ENCODE measurements at places on chromosomes 2 and 18. TPM values are rescaled to one million over a fixed set of nuclear protein-coding genes. Genes with fewer than 3 reads are reported as not detected.

DNA sequence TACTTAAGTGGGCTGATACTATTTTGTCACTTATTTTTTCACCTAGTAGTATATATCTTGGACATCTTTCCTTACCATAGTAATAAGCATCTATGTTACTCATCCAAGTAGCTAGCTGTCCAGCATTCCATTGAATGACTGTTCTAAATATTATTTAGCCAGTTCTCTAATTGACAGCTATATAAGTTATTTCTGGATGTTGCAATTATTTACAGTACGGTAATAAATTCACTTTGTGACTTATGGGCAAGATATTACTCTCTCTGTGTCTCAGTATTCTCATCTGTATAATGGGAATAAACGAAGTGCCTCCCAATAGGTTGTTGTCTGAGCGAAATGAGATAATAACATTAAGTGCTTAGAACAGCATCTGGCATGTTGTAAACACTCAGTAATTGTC lies 46.6 kb upstream of the AGAP1 start:
- no peak overlapping the region for H3K4me3 ChIP-seq
- no peaks in the 10 kb centered on the region for H3K4me1 ChIP-seq
- peaks cover 8% of the 10 kb centered on the region for H3K27me3 ChIP-seq
- no peak for DNase-seq
- H3K36me3 ChIP-seq = no peaks in the 10 kb centered on the region
- H3K27ac ChIP-seq = no peak overlapping the region

DNA sequence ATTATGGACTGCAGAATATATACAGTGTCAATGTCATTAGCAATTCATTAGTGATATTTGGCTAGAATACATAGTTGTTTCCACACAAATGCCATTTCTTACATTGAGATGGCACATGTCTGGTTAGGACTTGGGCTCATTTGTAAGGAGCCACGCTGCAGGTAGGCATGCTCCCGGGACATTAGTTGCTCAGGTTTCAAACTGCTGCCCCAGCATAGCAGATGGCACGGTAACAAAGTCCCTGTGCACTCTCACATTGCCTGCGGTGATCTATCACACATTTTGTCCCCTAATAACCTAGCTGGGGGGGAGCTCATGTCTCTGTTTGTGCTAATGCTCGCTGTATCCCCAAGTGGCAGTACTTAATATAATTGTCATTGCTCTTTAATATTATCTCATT lies 185.1 kb downstream of the NEDD4L start:
- peaks cover 14% of the 10 kb centered on the region for H3K4me1 ChIP-seq
- no peaks in the 10 kb centered on the region for H3K27me3 ChIP-seq
- H3K27ac ChIP-seq = no peak overlapping the region
- no peak overlapping the region for H3K4me3 ChIP-seq
- DNase-seq = no peak

DNA sequence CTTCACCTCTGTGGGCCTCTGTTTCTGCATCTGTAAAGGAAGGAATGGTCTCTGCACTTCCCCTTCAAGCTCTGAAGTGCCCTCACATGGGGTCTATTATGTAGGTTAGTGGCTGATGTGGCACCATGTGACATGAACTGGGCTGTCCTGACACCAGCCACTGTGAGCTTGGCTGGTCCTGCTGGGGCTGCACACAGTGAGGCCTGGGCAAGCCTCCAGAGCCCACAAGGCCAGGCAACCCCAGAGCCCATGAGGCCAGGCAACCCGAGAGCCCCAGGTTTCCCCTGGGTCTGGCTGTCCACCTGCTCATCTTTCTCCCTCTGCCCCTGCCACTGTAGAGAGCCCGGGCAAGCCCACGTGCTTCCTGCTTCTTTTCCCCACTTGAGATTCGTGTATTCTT lies 150.1 kb upstream of the SMAD2 start:
- H3K27me3 ChIP-seq = no peaks in the 10 kb centered on the region
- no peak overlapping the region for H3K4me3 ChIP-seq
- H3K4me1 ChIP-seq = no peaks in the 10 kb centered on the region
- H3K27ac ChIP-seq = no peak overlapping the region
- no peak for DNase-seq

- DNase-seq = peak; percentile 17
- no peak overlapping the region for H3K4me3 ChIP-seq
- no peaks in the 10 kb centered on the region for H3K36me3 ChIP-seq
- no peaks in the 10 kb centered on the region for H3K4me1 ChIP-seq
These were observed 212.4 kb downstream of the RPIA start for GRCh38 chr2:88903749-88904353.

GRCh38 chr18:45749918-45750689 lies 26.1 kb downstream of the SLC14A1 start:
- H3K4me3 ChIP-seq = no peak overlapping the region
- H3K27ac ChIP-seq = no peak overlapping the region

GRCh38 chr2:29459445-29460179 lies 344.4 kb downstream of the CLIP4 start:
- H3K27me3 ChIP-seq = peaks cover 7% of the 10 kb centered on the region
- no peaks in the 10 kb centered on the region for H3K4me1 ChIP-seq
- no peak for DNase-seq
- no peak overlapping the region for H3K27ac ChIP-seq
- no peak overlapping the region for H3K4me3 ChIP-seq

GRCh38 chr2:54945391-54946219 lies 104.6 kb downstream of the RTN4 start:
- H3K4me1 ChIP-seq = peaks cover 4% of the 10 kb centered on the region
- H3K4me3 ChIP-seq = no peak overlapping the region
- DNase-seq = peak; percentile 38
- H3K27ac ChIP-seq = no peak overlapping the region
- H3K27me3 ChIP-seq = peaks cover 4% of the 10 kb centered on the region
- H3K36me3 ChIP-seq = no peaks in the 10 kb centered on the region

GRCh38 chr2:27569398-27569797 lies 13.4 kb upstream of the ZNF512 start:
- DNase-seq = no peak
- H3K4me1 ChIP-seq = no peaks in the 10 kb centered on the region
- H3K4me3 ChIP-seq = no peak overlapping the region
- peaks cover 23% of the 10 kb centered on the region for H3K27me3 ChIP-seq

GRCh38 chr2:134136731-134137130 lies 117.1 kb upstream of the MGAT5 start:
- H3K27me3 ChIP-seq = no peaks in the 10 kb centered on the region
- H3K4me3 ChIP-seq = no peak overlapping the region
- H3K4me1 ChIP-seq = peaks cover 42% of the 10 kb centered on the region
- no peak for DNase-seq

GRCh38 chr2:86035883-86036668 lies 69.6 kb downstream of the POLR1A start:
- peak; percentile 74 for DNase-seq
- H3K27ac ChIP-seq = peak overlapping the region; percentile 95
- peaks cover 73% of the 10 kb centered on the region for H3K36me3 ChIP-seq
- H3K27me3 ChIP-seq = no peaks in the 10 kb centered on the region
- peak overlapping the region; percentile 58 for H3K4me3 ChIP-seq
- peaks cover 81% of the 10 kb centered on the region for H3K4me1 ChIP-seq

- H3K27ac ChIP-seq = peak overlapping the region; percentile 59
- peak; percentile 29 for DNase-seq
- H3K27me3 ChIP-seq = no peaks in the 10 kb centered on the region
These were observed 525 bp upstream of the MAL start for GRCh38 chr2:95024960-95025405.

GRCh38 chr18:48488388-48488850 lies 50.4 kb upstream of the CTIF start:
- no peak for DNase-seq
- H3K27me3 ChIP-seq = peaks cover 21% of the 10 kb centered on the region
- no peak overlapping the region for H3K4me3 ChIP-seq
- H3K36me3 ChIP-seq = no peaks in the 10 kb centered on the region
- no peaks in the 10 kb centered on the region for H3K4me1 ChIP-seq

DNA sequence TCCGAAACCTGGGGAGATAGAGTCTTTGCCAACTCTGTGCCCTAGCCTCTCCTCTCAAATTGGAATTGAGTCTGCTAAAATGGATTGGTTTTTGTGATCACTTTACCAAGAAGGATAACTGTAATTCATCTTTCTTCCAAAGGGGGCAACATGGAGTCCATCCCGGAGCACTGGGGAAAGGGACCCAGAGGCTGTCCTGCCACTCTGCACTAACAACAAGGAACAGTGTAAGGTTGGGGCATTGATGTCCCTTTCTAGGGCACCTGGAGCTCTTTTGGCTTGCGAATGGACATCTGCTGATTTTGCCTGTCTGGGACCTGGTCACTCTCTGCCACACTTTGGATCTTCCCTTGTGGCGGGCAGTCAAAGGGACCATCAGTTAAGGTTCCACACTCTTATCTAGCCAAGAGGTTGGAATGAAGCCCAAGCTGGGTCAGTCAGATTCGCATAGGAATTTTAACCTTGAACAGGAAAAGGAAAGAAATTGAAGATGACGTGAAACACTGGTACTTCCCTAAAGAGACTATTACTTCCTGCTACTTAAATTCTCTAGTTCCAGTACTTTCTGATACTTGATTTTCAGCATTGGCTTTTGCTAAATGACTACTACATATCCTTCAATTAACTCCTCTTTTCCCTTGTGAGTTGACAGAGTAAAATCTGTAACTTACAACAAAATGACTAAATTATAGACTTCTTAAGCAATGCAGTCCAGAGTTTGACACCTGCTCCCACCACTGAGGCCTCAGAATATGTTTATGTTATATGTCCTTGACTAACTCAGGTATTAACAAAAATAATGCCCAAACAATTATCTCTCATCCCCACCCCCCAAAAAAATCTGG lies 64.7 kb upstream of the KLF7 start:
- no peaks in the 10 kb centered on the region for H3K36me3 ChIP-seq
- H3K27ac ChIP-seq = peak overlapping the region; percentile 86
- no peak overlapping the region for H3K4me3 ChIP-seq
- H3K4me1 ChIP-seq = peaks cover 53% of the 10 kb centered on the region

GPR39 gene
- not detected for total RNA-seq

UGT1A4 gene
- total RNA-seq = not detected

FSHR gene
- total RNA-seq = not detected

SAG gene
- total RNA-seq = not detected
